ENCODE measurements at places on chromosomes 7 and 10.
A peak's percentile ranks its signal among the peaks of the same experiment; 100 is the strongest.

DNA sequence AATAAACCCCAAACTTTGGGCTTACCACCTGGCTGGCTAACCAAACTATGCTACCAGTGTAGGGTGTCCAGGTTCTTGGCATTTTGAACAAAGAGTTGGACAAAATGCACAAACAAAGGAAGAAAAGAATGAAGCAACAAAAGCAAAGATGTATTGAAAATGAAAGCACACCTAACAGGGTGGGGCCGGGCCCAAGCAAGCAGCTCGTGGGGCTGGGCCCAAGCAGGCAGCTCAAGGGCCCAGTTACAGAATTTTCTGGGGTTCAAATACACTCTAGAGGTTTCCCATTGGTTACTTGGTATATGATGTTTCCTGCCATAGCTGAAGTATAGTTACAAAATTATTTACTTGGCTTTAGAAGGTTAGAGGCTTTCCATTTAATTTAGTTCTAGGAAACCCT lies 15.7 kb downstream of the ACADSB start:
- DNase-seq, result no peak

- no peak for DNase-seq
These were observed 60.3 kb upstream of the SLC39A12 start for GRCh38 chr10:17891435-17891834.

DNA sequence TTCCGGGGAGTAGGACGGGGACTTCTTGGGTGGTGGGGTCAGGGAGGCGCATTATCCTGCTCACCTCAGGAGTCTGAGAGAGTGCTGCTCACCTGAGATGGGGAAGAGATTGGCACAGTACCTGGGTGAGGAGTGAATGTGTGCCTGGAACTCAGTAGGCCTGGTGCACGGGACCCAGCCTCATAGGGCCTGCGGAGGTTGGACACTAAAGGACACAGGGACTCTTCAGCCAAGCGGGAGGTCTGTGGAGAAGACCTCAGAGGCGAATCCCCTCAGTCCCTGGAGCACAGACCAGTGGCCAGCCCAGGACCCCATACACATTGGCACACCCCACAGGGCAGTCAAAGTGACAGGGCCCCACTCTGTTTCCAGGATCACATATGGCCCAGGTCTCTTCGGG lies 73.2 kb downstream of the OAT start:
- no peak for DNase-seq

- DNase-seq, result no peak
These were observed 322.1 kb upstream of the RNF32 start for GRCh38 chr7:156318426-156318825.

- no peak for DNase-seq
These were observed 190.0 kb upstream of the MKI67 start for GRCh38 chr10:128316121-128316726.

DNA sequence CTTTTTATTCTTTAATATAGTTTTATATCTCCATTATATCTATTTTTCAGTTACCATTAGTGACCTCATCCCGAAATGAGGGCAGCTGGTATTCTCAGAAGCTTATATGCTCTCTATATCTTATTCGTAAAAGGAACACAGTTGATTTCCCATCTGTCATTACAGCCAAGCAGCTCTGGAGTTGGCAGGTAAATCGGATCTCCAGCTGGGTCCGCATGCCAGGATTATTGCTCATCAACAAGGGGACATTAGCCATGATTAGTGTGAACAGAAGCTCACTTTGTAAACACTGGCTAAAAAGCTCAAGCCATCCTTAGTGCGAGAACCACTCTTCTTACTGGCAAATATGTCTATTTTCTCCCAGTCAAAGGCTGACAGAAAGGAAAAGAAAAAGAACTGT lies 180.3 kb downstream of the NPSR1 start:
- DNase-seq, result no peak

DNA sequence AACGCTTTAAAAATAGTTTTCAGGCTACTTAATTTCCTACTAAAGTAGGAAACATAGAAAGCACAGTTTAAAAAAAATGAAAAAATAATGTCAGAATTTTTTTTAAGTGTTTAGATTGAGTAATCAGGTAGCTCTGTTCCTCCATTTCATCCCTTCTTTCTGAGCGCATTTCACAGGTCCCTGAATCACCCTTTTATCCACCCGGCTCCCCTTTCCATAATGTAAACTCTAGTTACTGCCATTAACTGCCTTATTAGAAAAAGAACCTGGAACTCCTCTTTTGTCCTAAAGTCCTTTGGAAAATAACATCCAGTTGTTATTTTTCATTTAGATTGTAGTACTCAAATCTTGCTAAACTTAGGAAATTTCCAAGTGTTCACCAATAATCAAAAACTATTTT lies 5.8 kb downstream of the KCND2 start:
- no peak for DNase-seq

GRCh38 chr7:155739538-155740143 lies 72.6 kb downstream of the SHH start:
- no peak for DNase-seq

DNA sequence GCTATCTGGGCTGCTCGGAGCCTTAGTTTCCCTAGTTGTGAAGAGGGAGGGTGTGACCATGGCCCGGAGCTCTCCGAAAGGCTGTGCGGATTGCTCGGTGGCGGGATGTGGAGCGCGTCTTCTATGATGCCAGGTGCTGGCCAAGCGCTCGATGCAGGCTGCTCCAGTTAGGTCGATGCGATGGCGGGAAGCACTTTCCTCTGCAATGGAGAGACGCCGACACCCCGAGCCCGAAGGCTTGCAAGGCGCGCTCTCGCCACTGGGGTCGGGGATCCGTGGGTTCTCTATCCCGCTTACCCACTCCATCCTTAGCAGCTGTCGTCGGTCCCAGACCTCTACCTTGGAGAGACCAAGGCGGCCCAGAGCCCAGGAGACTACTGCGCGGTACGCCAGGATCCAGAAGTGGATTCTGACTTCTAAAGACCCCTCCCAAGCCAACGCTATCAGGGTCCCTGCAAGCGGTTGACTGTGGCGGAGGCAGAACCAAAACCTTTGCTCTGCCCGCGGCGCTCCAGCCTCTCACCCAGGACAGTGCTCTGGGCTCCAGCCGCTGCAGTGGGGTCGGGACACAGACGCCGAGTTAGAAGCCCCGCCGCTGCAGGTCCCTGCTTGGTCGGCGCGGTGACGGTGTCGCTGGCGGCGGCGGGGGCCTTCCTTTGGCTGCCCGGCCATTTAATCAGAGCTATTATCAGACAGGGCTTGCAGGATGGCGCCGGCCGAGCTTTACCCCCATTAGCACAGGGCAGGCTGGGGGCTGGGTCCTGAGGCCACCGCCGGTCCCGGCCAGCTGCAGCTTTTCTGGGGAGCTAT lies 7.8 kb upstream of the TBX20 start:
- no peak for DNase-seq

DNA sequence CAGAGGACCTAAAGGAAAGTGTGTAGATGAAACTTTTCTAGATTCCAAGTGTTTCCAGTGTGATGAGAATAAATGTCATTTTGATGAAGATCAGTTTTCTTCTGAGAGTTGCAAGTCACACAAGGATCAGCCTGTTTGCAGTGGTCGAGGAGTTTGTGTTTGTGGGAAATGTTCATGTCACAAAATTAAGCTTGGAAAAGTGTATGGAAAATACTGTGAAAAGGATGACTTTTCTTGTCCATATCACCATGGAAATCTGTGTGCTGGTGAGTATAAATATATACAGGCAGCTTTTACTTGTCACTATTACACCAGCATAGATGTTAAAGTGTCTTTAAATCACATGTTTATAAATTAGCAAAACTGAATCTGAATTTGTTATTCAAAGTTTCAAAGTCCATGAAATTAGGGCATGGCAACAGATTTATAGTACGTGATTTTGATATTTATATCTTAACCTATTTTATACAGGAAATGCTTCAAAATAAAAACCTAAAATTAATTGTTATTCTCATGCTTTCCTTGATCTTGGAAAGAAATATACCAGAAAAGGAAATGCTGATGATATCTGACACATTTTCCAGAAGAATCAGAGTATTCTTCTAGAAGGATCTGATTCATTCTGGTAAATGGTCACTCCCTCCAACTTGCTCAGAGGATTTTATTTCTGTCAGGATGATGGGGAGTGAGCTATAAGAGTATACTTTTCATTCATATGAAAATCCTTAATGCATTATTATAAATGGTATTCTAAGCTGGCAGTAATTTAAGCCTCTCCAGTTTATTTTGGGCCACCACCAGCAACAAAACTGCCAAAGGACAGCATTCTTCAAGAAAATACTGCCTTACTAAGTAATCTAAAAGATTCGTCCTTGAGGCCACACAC lies 71.4 kb downstream of the ITGB8 start:
- no peak for DNase-seq

- DNase-seq, result no peak
These were observed 15.7 kb downstream of the DNTT start for GRCh38 chr10:96319754-96320474.

- DNase-seq, result no peak
These were observed 11.8 kb upstream of the OPN4 start for GRCh38 chr10:86642499-86642898.

DNA sequence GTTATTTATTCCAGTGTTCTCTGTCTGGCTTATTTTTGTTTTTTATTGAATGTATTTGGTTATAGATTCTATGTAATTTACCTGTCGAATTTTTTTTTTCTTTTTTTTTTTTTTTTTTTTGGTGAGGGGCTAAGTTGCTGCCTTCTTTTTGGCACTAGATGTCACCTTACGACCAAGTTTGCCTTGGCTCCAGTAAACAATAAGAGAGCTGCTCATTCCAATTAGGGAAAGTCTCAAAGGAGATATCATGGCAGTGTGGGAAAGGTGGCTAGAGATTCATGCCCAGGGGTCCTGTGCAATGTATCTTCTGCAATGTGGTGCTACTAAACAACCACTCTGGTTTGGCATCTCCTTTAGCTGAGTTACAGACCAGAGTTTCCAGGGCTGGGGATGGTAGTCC lies 84.0 kb downstream of the PTPN20 start:
- no peak for DNase-seq

- no peak for DNase-seq
These were observed 58.9 kb downstream of the SH2D4B start for GRCh38 chr10:80596391-80597257.

DNA sequence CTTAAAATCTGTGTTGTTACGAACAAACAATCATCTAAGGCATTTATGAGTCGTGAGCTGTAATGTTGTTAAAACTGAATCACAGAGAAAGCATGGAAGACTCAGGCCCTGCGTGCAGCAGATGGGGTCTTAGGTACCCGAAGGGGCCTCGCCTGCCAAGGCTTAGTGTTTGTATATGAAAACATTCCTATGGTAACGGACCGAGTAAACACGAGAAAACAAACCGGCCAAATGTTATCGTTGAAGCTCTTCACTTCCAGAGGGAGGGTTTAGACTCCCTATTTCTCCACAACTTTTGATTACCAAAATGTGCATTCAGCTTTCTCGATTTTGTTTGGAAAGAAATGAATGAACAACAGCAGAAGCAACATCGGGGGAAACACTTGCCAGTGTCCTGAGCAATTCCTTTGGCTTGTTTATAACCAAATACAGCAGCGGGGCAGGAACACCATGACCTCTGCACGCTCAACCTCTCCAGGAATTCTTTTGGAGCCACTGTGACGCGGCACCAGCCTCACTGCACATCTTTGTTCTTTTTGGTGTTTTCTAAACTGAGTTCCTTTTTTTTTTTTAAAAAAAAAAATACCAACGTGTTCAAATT lies 121.6 kb upstream of the KLF6 start:
- no peak for DNase-seq

GRCh38 chr7:149496642-149497391 lies 792 bp downstream of the ZNF746 start:
- peak; percentile 46 for DNase-seq

DNA sequence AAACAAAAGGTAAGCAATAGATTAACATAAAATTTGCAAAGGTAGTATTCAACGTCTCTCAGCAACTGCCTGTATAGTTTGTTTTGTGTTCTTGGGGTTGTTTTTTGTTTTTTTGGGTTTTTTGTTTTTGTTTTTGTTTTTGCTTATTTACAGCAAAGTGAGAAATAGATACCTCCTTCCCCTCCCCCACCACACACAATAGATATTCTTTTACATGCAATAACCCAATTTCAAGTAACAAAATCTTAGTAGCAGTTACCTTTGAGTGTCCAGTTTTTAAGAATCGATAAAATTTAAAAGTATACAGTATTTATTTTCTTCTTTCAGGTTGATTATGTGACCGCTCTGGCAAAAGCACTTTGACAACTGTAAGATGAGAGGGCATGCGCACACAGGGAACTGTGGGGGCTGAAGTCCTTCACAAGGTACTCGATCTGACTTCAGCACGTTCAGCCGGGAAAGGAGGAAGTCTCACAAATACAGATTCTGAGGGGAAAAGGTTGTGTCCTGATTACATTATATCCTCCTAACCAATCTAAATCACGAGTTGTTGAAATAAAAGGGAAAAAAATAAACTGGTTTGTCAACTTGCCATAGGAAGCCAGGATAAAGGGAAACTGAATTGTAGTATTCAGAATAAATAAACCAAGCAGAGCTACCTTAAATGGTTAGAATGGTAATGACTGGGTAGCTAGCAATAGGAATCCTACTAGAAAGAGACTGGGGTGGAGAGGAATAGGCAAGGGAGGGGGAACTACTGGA lies 47.8 kb downstream of the CPEB3 start:
- peak; percentile 26 for DNase-seq

- DNase-seq, result no peak
These were observed 28.1 kb upstream of the ELN start for GRCh38 chr7:73999664-74000435.

GRCh38 chr7:184294-185264 lies 7.8 kb upstream of the FAM20C start:
- DNase-seq, result no peak

Data from effector CD4-positive, alpha-beta T cell (primary cell).